Hematopoietic multipotent progenitor cell treated with erythropoietin and hydrocortisone succinate and interleukin-3 and kit ligand, for 4 days (in vitro differentiated cells): ENCODE measurements at places on chromosomes 1 and 21.

DNA sequence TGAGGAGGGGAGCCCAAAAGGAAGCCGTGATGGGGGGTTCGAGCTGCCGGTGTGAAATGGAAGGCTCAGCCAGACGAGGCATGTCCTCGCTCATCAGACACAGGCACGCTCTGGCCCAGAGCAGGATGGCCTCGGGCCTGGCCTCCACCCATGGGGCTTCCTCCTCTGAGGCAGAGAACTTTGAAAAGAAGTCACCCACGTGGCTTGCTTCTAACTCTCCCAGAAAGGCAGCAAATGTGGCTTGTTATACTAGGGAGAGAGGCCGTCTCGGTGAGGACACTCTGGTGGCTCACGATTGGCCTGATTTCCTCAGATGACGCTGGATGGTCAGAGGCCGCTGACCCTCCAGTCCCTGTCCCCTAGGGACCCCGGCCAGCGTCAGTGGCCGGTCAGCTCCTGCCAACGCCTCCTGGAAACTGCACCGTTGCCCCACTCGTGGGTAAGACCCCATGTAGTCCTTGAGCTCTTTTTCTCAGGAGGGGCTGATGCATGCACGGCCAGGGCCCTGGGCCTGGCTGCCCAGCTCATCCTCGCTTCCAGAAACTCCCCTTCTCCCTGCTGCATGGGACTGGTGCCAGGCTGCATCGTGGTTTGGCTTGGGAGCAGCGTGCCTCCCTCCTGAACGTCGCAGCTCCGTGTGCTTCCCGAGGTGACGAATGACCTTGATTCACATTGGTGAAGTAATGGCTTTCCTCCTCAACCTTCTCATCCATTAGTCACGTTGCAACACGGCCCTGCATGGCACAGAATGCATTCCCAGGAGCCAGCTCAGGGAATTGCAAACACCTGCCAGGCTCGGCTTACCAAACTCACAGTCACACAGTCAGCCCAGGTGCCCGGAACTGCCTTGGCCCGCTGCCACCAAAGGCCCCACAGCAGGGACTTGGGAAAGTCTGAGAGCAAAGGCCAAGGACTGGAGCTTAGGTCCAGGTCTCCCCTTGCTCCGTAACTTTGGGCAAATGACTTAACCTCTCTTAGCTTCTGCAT lies 58.8 kb downstream of the TOMM20 start:
- DNase-seq, result no peak

- DNase-seq, result no peak
These were observed 84.8 kb upstream of the CACNA1E start for GRCh38 chr1:181398544-181398943.

- no peak for DNase-seq
These were observed 71.7 kb downstream of the PRRX1 start for GRCh38 chr1:170735366-170736263.

DNA sequence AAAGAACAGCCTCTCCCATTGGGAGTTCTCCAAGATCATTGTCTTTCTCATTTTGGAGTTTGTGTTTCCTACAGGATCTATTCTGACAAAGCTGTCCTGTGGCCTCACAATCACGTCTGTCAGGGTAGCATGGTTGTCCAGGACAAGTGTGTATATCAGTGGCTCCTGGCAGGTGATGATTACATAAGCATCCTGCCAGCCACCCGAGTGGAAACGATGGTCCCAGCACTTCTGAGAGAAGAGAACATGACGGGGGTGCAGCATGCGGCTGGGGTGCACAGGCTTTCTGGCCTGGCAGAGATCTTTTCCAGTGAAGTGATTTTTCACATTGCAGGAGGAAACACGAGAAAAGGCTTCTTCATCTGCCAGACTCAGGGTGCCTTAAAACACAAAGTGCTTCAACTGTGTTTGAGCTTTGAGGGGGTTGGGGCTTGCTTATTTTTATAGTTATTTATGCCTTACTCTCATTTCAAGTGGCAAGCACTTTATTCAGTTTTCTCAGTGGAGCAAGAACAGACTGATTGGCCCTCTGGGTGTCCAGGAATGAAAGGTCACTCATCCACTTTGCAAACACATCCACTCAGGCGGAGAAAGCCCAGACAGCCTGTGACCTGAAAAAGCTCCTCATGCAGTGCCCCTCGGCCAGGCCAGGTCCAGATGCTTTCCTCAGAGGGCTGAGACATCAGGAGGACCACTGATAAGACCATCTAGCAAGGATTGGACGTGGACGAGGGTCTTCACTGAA lies 186.0 kb downstream of the DUSP10 start:
- no peak for DNase-seq

GRCh38 chr1:33339413-33339812 lies 18.5 kb upstream of the A3GALT2 start:
- DNase-seq, result no peak

- peak; percentile 88 for DNase-seq
These were observed at the start of gene NFIA for GRCh38 chr1:61082311-61083012. Gene NFIA (plus strand): TSS chr1:61082561.

DNA sequence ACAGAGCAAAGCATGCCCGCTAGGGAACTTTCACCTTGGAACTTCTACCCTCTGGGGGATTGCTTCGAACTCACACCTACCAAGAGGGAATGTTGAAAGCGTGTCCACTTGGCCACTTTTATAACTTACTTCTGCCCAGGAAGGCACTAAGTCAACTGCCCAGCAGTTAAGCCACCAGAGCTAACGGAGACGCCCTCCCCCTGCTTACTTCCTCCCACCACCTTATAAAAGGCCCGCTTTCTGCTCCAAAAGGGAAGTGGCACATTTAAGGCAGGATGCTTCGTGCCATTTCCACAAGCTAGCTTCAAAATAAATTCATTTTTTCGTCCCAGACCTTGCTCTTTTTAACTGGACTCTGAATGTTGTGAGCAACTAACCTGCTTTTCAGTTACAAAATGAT lies 3.2 kb upstream of the AK2 start:
- peak; percentile 75 for DNase-seq

DNA sequence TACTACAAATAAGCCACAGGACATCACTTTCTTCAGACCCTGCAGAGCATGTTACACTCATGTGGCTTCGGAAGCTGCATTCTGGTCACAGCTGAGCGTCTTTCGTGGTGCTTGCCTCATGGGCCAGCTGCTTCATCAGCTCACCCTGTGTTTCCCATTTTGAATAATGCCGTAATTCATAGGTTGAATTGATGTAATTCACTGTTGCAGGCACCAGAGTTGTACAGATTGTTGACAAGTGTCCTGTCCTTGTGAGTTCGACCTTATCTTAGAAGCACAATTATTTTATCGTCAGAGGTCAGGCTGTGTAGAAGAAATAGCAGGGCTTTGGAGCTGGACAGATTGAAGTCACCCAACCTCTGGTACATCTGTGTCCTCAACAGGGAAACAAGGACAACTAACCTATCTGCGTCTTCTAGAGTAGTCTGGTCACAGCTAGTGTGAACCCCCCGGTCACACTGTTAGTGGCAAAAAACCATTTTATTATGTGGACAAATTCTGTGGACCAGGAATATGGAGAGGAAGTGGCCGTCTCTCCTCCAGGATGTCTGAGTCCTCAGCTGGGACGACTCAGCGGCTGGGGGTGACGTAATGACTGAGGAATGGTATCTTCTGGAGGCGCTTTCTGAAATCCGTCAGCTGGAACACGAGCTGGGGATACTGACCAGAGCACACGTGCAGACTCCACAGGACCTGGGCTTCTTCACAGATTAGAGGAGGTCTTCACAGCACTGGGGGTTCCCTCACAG lies 17.8 kb downstream of the PKNOX1 start:
- DNase-seq, result peak; percentile 10

- peak; percentile 63 for DNase-seq
These were observed 19.0 kb downstream of the THEMIS2 start for GRCh38 chr1:27891196-27891889.

- no peak for DNase-seq
These were observed 13.0 kb downstream of the PCNX2 start for GRCh38 chr1:233282582-233282886.

GRCh38 chr1:172448995-172449584 lies 5.2 kb upstream of the PIGC start:
- DNase-seq, result peak; percentile 25

GRCh38 chr1:201307231-201307630 lies 23.9 kb downstream of the PKP1 start:
- no peak for DNase-seq

- DNase-seq, result no peak
These were observed 30.4 kb upstream of the ZBTB21 start for GRCh38 chr21:42040411-42041180.

- peak; percentile 40 for DNase-seq
These were observed 1.8 kb downstream of the RERE start for GRCh38 chr1:8815582-8816151.

- DNase-seq, result no peak
These were observed 8.9 kb downstream of the CR2 start for GRCh38 chr1:207463021-207463420.
